ENCODE measurements at places on chromosomes 3 and 15.

DNA sequence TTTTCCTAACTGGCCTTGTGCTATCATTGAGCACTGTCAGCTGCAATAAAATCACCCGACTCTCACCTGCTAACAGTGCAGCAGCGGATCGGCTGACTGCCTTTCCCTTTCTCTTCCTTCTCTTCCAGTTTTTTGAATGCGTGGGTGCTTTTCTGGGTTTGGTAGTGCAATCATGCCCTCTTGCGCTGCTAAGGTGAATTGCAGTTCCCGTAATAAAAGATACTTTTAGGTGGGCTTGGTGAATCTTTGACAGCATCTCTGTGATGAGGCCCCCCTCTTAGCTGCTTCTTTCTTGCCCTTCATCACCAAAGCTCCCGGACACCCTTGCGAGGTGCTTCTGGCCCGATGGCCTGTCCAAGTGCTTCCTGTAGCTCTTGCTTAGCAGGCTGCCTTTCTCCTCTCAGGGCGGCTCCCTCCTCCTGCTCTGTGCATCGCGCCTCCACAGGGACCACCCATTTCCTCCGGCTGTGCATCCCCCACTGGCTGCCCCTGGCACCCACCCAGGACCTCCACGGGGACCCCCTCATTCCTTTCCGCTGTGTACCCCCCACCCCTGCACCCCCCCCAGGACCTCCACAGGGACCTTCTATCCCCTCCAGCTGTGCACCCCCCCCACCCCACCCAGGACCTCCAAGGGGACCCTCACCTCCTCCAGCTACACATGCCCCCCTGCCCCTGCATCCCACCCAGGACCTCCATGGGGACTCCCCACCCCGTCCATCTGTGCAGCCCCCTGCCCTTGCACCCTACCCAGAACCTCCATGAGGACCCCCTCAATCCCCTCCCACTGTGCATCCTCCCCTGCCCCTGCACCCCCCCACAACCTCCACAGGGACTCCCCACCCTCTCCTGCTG, 50.8 kb upstream of the RPL32 start:
- DNase-seq: peak; percentile 45

- no peak for DNase-seq
Observed at GRCh38 chr3:50095352-50095998, 6.8 kb downstream of the RBM5 start.

DNA sequence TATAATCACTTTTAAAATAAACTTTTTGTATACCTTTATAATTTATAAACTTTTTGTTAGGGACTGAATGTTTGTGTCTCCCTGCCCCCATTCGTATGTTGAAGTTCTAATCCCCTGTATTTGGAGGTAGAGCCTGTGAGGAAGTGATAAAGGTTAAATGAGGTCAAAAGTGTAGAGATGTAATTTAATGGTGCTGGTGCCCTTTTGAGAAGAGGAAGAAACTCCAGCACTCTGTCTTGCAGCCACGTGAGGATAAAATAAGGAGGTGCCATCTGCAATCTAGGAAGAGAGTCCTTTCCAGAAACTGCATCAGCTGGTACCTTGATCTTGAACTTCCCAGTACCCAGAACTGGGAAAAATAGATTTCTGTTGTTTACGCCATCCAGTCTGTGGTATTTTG, 106.1 kb upstream of the RGMA start:
- DNase-seq: no peak

DNA sequence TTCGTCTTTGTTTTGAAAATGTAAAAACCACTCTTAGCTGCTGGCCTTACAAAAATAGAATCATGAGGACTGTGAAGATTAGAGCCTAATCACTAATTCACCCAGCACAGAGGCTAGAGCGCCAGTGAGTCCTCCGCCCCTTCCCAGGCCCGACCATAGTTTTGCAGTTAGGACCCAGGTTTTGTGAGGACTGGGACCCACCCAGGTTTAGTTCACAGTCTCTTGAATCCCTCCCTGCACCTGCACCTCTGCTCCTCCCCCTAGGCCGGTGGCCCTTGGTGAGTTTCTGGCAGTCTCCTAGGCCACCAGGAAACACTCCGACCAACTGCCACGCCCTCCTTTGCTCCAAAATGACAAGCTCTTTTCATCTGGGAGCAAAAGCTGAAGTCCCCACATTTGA, 136.0 kb upstream of the CCDC54 start:
- DNase-seq: no peak

DNA sequence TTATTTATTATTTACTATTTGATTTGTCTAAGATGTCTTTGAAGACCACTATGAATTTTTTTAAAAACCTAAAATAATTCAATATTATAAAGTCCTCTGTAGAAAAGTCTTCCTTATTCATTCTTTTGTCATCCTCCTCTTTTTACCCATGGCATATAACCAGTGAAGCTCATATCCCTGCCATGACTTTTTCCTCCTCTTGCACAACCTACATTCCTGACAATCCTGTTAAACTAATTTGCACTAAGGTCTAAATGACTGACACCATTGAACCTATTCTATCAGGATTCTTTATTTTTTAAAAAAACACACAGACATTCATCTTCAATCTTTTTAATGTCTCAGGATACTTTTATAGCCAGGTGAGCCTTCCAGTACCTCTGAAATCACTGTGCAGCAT, 159.9 kb upstream of the SLC2A2 start:
- no peak for DNase-seq

GRCh38 chr3:88773766-88774165, 333.7 kb upstream of the EPHA3 start:
- DNase-seq: no peak

GRCh38 chr3:188468662-188469061, 314.7 kb downstream of the LPP start:
- DNase-seq: no peak

DNA sequence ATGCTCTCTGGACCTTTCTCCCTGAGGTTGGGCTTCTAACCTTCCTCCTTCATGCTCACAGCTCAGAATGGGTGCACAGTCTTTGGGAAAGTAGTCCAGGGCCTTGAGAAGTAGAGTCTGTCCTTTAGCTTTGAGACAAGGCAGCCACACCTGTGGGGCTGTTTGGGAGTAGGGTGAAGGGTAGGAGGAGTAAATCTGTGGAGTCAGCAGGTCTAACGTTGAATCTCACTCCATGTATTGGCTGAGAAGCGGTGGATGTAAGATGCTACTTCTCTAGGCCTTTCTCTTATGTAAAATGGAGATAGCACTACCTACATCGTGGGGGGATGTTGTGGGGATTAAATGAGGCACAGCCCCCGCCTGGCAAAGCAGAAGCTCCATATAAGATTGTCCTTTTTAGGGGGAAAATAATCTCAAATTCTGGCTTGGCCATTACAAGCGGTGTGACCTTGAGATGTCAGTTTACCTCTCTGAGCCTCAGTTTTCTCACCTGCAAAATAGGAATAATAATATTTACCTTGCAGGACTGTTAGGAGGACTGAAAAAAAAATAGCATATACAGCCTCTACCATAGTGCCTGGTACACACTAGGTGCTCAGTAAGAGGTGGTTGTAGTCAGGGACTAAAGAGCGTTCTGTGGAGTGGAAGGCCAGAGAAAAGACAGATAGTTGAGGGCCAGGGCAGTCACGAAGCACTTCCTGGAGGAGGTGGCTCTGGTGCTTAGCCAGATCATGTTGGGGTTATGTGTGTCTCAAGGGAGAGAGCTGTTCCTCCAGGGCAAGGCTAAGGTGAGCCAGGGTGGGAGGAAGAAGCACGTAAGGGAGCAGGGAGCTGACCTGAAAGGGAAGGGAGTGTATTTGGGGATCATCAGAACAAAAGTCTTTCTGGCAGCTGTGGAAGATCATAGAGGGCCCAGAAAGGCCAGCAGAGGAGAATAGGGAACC, 82.8 kb upstream of the MRPS22 start:
- DNase-seq: no peak

- peak; percentile 4 for DNase-seq
Observed at GRCh38 chr3:187743195-187744141, 1.8 kb downstream of the BCL6 start.

GRCh38 chr3:193879864-193880242, 256.1 kb upstream of the HES1 start:
- DNase-seq: no peak

- DNase-seq: no peak
Observed at GRCh38 chr3:115627180-115628074, 4.1 kb downstream of the GAP43 start.

DNA sequence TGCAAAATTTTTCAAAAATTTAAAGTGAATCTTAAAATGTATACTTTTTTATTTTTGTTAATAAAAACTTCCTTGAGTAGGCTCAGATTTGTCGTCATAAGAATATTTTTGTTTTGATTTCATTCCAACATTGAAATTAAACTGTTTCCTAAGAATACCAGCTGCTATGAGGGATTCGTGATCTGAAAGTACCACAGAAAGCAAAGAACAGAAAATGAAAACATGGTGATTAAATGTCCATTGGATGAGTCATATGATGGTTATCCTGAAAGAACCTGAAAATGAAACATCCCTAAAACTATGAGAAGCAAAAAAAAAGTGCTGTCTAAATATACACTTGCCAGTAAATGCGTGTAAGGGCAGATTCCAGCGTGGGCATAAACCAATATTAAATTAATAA, 143.8 kb downstream of the GMNC start:
- no peak for DNase-seq

DNA sequence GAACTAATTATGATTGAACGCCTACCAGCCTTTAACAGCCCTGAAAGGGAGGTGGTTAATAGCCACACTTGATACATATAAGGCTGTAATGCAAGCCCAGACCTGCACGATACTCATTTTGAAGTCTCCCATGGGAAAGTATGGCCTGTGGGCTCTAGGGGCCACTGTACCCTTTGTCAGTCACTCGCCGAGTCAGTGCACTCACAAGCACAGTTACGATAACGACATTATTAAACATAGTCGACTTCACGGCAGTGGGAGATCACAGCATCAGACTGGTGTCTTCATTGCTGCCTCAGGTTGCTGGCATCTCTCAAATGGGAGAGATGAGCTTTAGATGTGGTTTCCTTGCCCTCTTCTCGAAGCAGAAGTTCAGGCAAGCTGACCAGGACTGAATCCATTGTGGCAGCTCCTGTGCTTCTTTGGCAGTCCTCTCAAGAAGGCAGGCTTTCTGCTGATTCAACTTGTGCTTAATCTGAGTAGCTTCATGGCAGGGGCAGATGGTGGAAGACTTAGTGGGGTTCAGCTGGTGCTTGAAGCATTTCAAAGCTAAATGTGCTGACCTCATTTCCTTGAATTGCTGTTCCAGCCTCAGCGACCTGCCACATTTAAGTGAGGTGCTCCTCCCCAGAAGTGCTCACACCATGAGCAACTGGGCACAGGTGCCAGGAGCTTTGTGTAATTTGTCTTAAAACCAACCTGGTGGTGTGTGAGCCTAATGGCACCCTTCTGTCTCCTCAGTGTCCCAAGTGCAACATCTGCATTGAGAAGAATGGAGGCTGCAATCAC, 15.8 kb upstream of the P4HTM start:
- no peak for DNase-seq

DNA sequence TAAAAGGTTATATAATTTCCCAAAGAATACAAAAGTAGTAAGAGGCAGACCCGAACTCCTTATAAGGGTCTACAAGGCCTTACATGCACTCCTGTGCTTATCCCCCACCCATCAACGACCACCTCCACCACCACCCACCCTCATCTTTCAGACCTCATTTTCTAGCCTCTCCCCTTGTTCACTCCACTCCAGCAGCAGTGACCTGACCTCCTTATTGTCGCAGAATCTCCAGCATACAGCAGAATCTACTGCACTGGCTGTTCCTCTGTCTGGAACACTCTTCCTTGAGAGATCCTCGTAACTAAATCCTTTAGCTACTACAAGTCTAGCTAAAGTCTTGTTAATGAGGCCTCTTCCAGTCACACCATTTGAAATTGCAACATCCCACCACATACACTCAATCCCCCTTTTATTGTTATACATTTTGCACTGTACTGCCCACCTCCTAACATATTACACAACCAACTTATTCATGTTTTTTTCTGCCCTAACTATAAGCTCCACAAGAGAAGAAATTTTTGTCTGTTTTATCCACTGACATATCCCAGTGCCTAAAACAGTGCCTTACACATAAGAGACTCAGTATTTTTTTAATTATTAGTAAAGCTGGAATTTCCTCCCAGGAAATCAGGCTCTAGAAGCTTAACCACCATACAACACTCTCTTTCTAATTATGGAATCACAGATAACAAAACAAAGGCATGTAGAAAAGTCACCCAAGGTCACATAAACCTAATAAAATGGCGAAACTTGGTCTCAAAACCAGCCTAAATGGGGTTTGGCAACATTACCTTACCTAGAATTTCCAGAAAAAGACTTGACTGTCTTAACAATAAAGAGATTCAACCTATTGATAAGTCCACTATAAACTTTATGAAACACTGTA, 40.2 kb downstream of the ZNF148 start:
- no peak for DNase-seq

Measured in stimulated activated naive CD4-positive, alpha-beta T cell (primary cell).